Naive thymus-derived CD8-positive, alpha-beta T cell (primary cell): ENCODE measurements at places on chromosomes 5 and 9. TPM values are rescaled to one million over a fixed set of nuclear protein-coding genes. Genes with fewer than 3 reads are reported as not detected.
A peak's percentile ranks its signal among the peaks of the same experiment; 100 is the strongest.

PHF2 gene
- 35.2 TPM for total RNA-seq

PPIP5K2 gene
- total RNA-seq = 77.2 TPM

AK3 gene
- total RNA-seq = 29.0 TPM

IL7R gene
- total RNA-seq = 1,319 TPM

BAAT gene
- not detected for total RNA-seq

ZNF782 gene
- total RNA-seq = 11.5 TPM

DNA sequence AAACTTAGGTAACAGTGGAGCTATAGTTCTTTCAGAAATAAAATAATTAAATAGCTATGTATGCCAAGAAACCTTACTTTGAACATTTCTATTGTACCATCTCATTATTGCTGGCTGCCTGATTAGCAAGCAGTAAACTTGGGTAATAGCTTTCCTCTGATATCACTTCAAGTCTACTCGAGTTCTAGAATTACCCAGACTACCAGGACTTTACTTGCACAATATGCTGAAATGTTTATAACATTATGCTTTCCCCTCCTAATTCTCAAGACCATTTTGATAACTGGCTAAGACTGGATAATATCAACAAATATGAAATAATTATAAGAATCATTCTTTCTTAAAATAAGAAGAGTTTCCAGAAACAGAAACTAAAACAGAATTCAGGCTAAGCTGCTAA is 512.6 kb downstream of the RAB3C start:
- no peaks in the 10 kb centered on the region for H3K27me3 ChIP-seq
- H3K4me1 ChIP-seq = peaks cover 26% of the 10 kb centered on the region
- H3K27ac ChIP-seq = no peak overlapping the region
- H3K36me3 ChIP-seq = no peaks in the 10 kb centered on the region
- no peak overlapping the region for H3K4me3 ChIP-seq
- no peak for DNase-seq

- no peak overlapping the region for H3K27ac ChIP-seq
- H3K27me3 ChIP-seq = no peaks in the 10 kb centered on the region
- H3K4me1 ChIP-seq = no peaks in the 10 kb centered on the region
- no peak overlapping the region for H3K4me3 ChIP-seq
These were observed 111.7 kb upstream of the C6 start for GRCh38 chr5:41325074-41325473.

- no peak for DNase-seq
- H3K27ac ChIP-seq = no peak overlapping the region
- peaks cover 48% of the 10 kb centered on the region for H3K27me3 ChIP-seq
- peak overlapping the region; percentile 75 for H3K4me3 ChIP-seq
- H3K4me1 ChIP-seq = peaks cover 7% of the 10 kb centered on the region
- H3K36me3 ChIP-seq = no peaks in the 10 kb centered on the region
These were observed 1.1 kb upstream of the ADAMTS2 start for GRCh38 chr5:179346401-179346800.

DNA sequence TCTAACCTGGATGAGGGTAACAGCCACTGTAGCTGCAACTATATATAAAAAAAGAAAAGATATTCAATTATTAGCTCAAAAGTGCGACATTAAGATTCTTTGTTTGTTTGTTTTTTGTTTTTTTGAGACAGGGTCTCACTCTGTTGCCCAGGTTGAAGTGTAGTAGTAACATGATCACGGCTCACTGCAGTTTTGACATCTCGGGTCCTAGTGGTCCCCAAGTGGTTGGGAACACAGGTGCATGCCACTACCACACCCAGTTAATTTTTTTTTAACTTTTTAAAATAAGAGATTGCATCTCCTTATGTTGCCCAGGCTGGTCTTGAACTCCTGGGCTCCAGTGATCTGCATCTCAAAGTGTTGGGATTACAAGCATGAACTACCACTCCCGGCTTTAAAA is 61.8 kb downstream of the MEF2C start:
- H3K27me3 ChIP-seq = no peaks in the 10 kb centered on the region
- H3K27ac ChIP-seq = no peak overlapping the region
- no peaks in the 10 kb centered on the region for H3K36me3 ChIP-seq
- H3K4me1 ChIP-seq = peaks cover 31% of the 10 kb centered on the region
- H3K4me3 ChIP-seq = no peak overlapping the region
- DNase-seq = no peak

- DNase-seq = no peak
- no peaks in the 10 kb centered on the region for H3K4me1 ChIP-seq
- no peak overlapping the region for H3K27ac ChIP-seq
- H3K4me3 ChIP-seq = no peak overlapping the region
- H3K36me3 ChIP-seq = no peaks in the 10 kb centered on the region
These were observed 102.8 kb downstream of the MRPS30 start for GRCh38 chr5:44911501-44911900.

- peaks cover 1% of the 10 kb centered on the region for H3K27me3 ChIP-seq
- H3K4me3 ChIP-seq = no peak overlapping the region
- DNase-seq = no peak
- no peaks in the 10 kb centered on the region for H3K36me3 ChIP-seq
These were observed 43.5 kb downstream of the LPAR1 start for GRCh38 chr9:110994771-110995241.

DNA sequence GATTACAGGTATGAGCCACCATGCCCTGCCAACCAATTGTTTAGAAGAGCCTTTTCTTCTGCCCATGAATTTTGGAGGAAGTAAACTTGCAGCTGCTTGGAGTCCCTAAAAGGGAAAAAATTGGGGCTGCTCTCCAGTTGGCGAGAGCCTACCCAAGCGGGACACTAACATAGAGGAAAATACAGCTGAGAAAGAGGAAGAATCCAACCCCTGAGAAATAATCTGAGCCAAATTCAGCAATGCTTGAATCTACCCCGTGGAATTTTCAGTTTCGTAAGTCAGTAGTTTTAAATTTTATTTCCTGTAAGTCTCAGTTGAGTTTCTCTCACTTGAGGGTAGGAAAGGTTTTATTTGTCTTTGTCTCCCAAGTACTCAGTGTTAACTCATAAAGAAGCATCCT is 30.4 kb upstream of the UBTD2 start:
- H3K4me1 ChIP-seq = no peaks in the 10 kb centered on the region
- no peaks in the 10 kb centered on the region for H3K36me3 ChIP-seq
- no peak for DNase-seq
- no peak overlapping the region for H3K4me3 ChIP-seq

- H3K27me3 ChIP-seq = no peaks in the 10 kb centered on the region
- no peak overlapping the region for H3K27ac ChIP-seq
- no peak overlapping the region for H3K4me3 ChIP-seq
These were observed 800.6 kb upstream of the CDH6 start for GRCh38 chr5:30392897-30393296.

- DNase-seq = no peak
- H3K36me3 ChIP-seq = no peaks in the 10 kb centered on the region
- H3K4me1 ChIP-seq = peaks cover 10% of the 10 kb centered on the region
- H3K4me3 ChIP-seq = no peak overlapping the region
These were observed 90.7 kb downstream of the GADD45G start for GRCh38 chr9:89695441-89695891.

DNA sequence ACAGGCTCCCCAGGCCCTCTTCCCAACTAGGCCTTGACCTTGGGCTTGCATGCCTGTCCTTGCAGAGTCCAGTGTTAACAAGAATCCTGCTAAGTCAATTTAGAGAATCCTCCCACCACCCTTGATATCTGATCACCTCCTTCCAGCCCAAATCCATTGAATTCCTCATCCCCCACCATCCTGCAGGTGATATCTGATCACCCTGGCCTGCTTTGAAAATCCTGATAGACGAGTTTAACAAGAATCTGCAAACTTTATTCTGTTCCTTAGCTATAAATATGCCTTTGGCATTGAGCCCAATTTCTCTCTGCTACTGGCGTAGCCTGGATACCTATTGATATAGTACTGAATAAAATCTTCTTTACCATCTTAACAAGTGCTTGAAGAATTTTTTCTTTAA is 125.5 kb downstream of the DIRAS2 start:
- no peaks in the 10 kb centered on the region for H3K4me1 ChIP-seq
- H3K4me3 ChIP-seq = no peak overlapping the region
- no peak for DNase-seq
- H3K27ac ChIP-seq = no peak overlapping the region

GRCh38 chr5:138661991-138662434 is 86.8 kb upstream of the HSPA9 start:
- H3K4me3 ChIP-seq = no peak overlapping the region
- peaks cover 75% of the 10 kb centered on the region for H3K27me3 ChIP-seq
- H3K27ac ChIP-seq = no peak overlapping the region
- DNase-seq = no peak

GRCh38 chr9:124493794-124494479 is 13.3 kb downstream of the NR5A1 start:
- no peaks in the 10 kb centered on the region for H3K36me3 ChIP-seq
- no peak for DNase-seq
- peaks cover 38% of the 10 kb centered on the region for H3K4me1 ChIP-seq
- H3K27ac ChIP-seq = peak overlapping the region; percentile 84
- H3K4me3 ChIP-seq = no peak overlapping the region
- H3K27me3 ChIP-seq = no peaks in the 10 kb centered on the region

GRCh38 chr5:119360905-119361593 is 5.2 kb downstream of the TNFAIP8 start:
- peaks cover 94% of the 10 kb centered on the region for H3K4me1 ChIP-seq
- peak overlapping the region; percentile 63 for H3K27ac ChIP-seq
- H3K36me3 ChIP-seq = peaks cover 8% of the 10 kb centered on the region
- H3K4me3 ChIP-seq = no peak overlapping the region
- no peak for DNase-seq
